Activated T-helper 1 cell treated with anti-CD3 and anti-CD28 coated beads, Interleukin-2, amount 50 U/mL, for 16 hours (primary cell): ENCODE measurements at places on chromosomes 2 and 18.

GRCh38 chr2:74648009-74648443, at the start of gene M1AP:
M1AP (minus strand) TSS chr2:74648330; CDS start chr2:74640275, 8,055 bp downstream.
- DNase-seq: peak; percentile 1

- DNase-seq: no peak
These were observed 790.5 kb downstream of the RNF144A start for GRCh38 chr2:7707723-7708122.

GRCh38 chr2:114201781-114202180, 240.7 kb upstream of the DPP10 start:
- DNase-seq: no peak

DNA sequence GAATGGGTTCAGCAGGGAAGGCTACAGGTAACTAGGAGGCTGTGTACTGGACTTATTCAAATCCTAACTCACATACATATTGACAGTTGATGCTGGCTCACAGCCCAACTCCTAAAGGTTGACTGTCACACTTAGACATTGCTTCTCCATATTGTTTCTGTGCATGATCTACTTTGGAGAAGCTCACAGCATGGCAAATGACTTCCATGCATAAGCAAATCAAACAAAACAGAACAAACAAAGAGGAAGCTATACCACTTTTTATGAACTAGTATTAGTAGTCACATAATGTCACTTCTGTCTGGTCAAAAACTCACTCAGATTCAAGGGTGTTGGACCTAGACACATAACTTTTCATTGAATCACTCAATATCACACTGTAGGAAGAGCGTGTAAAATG, 43.8 kb upstream of the CDH19 start:
- no peak for DNase-seq
